ENCODE measurements at places on chromosomes 2 and 18.

DNA sequence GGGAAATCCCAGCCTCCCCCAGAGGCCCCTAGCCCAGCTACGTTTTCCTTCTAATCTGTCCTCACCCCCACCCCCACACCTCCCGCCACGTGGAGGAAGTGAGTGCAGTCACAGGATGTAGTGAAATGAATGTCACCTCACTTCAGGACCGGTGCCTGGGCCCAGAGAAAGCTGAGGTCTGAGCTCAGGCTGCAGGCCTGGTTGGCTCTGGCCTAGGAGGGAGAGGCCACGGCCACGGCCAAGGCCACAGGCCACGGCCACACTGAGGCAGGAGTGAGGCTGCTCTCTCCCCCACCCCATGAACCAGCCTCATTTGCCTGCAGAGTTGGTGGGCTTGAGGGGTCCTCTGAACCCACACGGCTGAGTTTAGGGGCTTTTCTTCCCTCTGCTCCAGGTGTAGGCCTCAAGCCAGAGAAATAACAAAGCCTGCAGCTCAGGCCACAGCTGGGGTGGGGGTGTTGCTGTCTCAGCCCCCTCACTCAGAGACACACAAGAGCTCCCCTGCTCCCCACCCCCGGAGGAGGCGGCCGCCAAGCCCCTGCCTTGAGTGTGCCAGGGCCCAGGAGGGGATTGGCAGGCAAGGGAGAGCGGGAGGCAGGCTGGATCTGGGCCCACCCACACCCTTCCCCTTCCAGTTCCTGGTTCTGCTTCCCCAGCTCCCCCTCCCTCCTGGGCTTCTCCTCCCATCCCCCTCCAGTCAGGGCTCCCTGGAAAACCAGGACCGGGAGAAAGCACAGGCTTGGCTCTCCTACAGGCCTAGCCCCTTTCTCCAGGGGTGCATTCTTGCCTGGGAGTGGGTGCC lies 27.0 kb downstream of the DNMT3A start:
- DNase-seq, result peak; percentile 58

- DNase-seq, result no peak
These were observed 58.9 kb upstream of the STON1 start for GRCh38 chr2:48471048-48471474.

DNA sequence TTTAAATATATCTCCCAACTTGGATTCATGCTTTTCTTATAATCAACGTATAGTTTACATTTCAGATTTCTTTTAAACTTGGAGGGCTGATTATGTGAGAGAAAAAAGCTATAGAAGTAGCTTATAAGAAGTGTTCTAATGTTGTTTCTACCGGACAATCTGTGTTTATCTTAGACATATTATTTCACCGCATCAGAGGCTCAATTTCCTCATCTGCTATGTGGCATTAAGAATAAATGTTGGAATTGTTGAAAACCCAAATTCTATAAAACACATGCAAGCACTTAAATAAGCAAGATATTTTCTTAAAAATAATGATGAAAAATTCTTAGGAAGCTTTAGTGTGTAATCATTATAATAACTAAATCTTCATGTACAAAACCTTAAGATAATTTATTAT lies 407.9 kb downstream of the HRH4 start:
- DNase-seq, result no peak

- no peak for DNase-seq
These were observed 9.4 kb upstream of the ZNF512 start for GRCh38 chr2:27573452-27573851.

DNA sequence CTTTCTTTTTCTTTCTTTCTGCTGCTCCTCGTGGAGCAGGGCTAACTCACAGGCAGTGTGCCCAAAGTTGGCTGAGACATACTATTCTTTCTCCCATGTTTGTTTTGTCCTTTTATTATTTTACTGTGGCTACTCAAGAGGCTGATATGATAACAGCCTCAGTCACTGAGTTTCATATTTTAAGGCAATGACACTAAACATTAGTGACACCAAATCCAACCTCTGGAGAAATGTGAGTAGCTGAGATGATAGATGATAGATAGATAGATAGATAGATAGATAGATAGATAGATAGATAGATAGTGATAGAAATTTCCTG lies 45.8 kb upstream of the GLS start:
- DNase-seq, result no peak

- no peak for DNase-seq
These were observed 117.5 kb downstream of the CD226 start for GRCh38 chr18:69830189-69830588.

DNA sequence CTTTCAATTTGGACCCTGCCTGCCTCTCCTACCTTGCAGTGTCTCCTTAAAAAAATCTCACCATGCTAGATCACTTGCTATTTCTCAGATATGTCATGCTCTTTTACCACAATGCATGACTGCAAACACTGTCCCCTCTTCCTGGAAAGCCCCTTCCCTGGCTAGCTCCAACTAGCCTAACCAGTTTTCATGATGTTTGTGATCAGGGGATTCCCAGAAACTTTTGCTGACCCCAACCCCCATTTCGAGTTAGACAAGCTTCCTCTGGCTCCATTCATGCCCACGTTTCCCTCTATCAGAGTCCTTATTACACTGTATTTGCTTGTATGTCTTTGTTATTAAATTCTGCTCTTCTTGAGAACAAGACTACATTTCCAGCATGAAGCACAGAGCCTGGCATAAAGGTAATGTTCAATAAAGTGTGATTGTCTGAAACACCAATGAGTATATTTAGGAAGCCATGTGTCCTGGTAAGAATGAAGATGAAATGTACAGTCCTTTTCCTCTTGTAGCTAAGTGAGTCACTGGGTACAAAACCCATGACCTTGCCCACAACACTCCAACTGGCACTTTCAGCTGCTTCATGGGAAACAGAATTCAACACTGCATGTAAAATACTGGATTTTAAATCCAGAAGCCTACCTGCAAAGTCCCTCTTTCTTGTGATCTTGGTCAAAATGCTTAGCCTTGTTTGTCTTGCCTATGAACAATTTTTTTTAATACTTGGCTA lies 62.0 kb upstream of the ATL2 start:
- no peak for DNase-seq

GRCh38 chr2:240051697-240052096 lies 1.6 kb downstream of the OR6B3 start:
- no peak for DNase-seq

DNA sequence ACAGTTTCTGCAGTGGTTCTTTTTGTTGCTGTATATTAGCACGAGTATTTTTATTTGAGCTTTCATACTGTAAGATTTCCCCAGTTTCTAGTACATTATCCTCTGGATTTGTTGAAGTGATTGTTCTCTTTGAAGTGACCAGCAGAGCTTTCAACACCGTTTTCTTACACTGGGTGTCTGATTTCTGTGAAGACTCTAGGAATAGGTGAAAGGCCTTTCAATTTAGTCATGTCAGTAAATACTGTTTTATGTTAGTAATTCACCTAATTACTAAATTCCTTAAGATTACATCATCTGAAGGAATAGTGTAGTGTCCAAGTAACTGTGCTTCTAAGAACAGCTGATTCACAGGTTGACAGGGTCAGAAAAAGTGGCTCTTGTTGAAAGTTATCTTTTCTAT lies 2.3 kb downstream of the PPM1B start:
- no peak for DNase-seq

- DNase-seq, result no peak
These were observed 125.5 kb downstream of the ANKRD44 start for GRCh38 chr2:197184959-197185586.

Measured in CD4-positive, alpha-beta T cell (primary cell).